ENCODE measurements at places on chromosomes 2 and 18.

DNA sequence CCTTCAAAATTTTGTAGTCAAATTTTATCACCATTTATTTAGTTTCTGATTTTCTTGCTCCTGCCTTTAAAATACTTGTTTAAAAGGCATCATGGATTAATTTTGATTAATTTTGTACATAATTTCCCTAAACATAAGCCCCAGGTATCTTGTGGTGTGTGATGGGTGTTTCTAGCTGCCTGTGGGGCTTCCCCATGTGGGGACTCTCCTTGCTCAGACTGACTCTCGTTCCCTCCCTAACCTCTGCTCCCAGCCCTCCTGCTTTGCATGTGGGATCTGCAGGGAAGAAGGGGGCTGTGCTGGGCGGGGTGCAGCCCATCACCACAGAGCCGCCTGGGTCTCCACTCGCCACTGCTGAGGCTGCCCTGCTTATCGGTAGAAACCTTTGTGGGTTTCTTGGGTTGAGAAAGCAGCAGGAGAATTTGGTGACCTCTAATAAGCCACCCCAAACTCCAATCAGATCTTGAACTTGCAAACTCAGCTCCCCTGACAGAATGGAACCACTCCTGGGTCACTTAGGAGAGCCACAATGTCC, 72.5 kb downstream of the MRPS9 start:
- DNase-seq, result no peak

GRCh38 chr2:85723707-85724360, 29.7 kb downstream of the GNLY start:
- DNase-seq, result peak; percentile 87

DNA sequence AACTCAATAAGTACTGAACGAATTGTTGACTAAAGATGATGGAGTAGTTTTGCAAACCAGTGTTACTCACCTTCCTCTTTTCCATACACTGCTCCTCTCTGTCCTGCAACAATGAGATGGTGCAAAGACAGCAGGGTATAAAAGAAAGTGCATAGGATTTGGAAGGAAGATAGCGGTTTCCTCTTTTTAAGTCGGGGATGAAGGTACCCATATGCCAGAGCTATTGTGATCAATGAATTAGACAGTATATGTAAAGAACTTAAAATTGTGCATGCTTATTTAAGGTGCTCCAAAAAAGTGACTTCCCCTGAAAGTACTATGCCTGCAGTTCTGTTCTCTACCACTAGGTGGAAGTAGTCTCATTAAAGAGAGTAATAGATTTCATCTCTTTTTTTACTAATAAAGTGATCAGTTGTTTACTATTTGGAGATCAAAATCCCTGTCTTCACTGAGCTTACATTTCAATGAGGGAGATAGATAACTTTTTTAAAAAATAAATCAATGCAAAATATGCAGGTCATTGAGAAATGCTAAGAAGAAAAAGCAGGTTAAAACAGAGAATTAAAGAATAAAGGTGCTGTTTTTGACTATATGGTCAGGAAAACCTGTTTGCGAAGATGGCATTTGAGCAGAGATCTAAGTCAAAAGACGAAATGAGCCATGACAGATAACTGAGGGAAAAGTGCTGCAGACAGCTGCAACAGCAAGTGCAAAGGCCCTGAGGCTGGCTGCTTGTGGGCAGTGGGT, 339.7 kb upstream of the SLC14A2 start:
- peak; percentile 16 for DNase-seq

DNA sequence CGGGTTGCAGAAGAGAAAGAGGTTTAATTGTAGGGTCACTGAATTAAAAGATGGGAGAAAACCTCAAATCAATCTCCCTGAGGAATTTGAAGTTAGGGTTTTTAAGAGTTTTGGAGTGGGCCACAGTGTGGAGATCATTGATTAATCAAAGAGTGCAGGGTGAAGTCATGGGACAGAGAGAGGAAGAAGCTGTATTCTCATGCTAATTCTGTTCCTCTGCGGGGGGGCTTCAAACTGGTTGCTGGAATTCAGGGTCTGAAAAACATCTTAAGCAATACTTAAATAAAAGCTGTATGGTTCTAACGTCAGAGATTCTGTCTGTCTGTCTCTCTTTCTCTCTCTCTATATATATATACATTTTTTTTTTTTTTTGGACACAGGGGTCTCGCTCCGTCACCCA, 169.8 kb upstream of the SPATS2L start:
- DNase-seq, result no peak

GRCh38 chr2:220163486-220163885, 536.1 kb downstream of the SLC4A3 start:
- peak; percentile 22 for DNase-seq

DNA sequence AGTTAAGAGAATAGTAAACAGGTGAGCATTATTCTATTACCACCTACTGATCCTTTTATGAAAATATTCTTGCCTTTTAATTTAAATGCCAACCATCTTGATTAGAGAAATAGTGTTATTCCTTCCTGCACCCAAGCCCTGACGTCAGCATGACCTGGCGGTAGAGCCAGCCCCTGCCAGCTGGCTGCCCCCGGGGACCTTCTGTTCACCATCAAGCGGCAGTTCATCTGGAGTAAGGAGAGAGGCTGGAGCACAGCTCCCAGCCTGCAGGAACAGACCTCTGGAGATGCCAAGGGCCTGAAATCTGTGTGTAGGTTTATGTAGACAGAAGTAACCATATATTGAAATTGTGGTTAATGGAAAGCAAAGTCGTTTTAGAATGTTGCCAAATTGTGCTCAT, 171.8 kb downstream of the GBX2 start:
- DNase-seq, result no peak

GRCh38 chr18:48956356-48956755, 5.6 kb upstream of the SMAD7 start:
- peak; percentile 88 for DNase-seq

- peak; percentile 91 for DNase-seq
Observed at GRCh38 chr18:73848656-73849055, 299.0 kb downstream of the FBXO15 start.

- no peak for DNase-seq
Observed at GRCh38 chr18:74430806-74431571, 26.1 kb downstream of the DIPK1C start.

- no peak for DNase-seq
Observed at GRCh38 chr2:219429958-219430606, 4.6 kb upstream of the SPEG start.

- DNase-seq, result no peak
Observed at GRCh38 chr2:225456619-225457260, 57.2 kb downstream of the NYAP2 start.

DNA sequence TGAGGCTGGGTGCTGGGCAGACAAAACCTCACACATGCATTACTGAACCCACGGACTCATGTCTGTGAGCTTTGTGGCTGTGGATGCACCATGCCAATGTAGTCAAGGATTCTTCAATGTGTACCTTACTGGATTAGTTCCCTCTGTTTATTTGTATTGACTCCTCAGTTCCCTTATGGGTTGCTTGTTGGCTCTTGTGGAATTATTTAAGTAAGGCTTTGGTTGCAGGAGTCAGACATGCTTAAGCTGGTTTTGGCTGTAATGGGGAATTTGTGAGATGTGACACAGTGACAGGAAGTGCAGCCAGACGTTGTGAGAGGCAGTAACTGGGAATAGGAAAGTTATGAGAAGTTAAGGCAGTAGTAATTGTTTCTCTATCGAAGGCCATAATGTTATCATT, 13.6 kb upstream of the IL1RN start:
- peak; percentile 11 for DNase-seq

DNA sequence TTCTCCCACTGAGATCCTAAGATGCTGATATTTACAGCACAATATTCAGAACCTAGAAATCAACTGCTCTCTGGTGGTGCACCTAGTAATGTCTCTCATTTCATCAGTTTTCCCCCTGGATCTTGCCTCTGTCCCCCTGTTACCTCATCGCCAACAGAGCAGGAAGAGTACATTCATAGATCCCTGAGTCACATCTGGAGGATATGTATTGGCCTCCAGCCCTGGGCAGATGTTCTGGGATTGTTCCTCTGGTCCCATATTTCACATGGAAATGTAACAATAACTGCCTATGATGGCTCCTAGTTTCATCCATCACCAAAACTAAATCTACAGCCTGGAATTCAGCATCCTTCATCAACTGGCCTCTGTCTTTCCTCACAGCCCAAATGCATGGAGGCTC, 278.8 kb upstream of the SLC14A2 start:
- no peak for DNase-seq

DNA sequence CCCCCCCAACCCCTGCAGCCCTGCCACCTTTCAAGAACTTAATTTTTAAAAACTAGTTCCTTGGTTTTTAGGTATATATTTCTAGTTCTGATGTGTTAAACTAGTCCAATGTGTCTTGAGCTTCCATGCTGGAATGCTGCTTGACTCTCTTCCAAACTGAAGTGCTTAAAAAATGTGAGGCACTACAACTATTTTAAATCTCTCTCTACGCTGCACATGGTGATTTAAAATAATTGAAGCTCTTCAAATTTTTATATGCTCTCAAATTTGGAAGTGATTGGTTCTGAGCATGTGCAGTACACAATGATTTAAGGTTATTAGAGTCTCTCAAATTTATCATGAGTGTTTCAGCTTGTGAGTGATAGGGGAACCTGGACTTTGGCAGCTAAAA, 192.6 kb upstream of the ZEB2 start:
- peak; percentile 75 for DNase-seq

DNA sequence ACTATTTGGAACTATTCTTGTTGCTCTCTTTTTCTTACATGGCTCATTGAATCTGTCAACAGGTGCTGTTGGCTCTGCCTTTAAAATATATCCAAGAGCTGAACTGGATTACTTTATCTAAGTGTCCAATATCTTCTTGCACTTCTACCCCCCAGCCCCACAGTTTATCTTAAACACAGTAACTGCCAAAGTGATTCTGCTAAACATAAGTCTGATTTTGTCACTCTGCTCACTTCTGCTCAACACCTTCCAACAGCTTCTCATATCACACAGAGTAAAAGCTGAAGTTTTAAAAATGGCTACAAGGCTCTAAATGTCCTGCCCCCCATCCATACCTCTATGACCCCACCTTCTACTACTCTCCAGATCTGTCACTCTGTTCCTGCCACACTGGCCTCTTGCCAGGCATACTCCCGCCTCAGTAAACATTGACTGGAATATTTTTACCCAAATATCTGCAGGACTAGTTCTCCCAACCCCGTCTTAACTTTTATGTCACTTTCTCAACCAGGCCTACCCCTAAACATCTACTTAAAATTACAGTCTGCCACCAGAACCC, 130.7 kb downstream of the CCDC148 start:
- no peak for DNase-seq

DNA sequence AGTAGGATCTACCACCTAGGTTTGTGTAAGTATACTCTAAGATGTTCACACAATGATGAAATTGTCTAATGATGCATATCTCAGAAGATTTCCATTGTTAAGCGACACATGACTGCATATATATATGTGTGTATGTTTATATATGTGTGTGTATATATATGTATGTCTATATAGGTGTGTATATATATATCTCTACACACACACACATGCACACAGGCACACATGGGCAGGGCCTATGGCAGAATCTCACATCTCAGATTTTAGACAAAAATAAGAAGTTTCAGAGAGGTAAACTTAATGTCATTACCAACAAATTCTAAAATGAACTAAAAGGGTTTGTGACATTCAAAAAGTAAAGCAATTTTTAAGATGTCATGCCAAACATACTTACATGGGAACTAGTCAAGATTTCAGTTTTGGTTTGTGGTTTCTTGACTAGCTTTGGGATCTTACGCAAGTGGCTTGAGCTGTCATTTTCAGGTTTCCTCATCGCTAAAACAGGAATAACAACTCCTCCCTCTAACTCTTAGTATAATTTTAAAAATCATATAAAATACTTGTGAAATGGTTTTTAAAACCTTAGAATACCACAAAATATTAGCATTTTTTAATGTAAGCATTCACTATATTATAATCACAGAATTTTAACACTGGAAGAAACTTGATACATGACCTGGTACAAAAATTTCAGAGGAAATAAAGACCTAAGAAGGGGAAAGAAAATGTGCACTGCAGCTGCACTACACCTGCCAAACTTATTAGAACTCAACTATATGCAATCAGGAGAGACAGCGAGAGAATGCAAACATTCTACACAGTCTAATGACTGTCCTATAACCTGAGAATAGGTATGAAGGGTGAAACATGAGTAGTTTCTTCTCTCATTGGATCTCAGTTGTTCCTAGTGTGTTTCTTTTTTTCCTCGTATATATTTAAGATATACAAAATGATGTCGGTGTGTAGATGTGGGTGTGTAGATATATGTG, 75.7 kb downstream of the TTC21B start:
- DNase-seq, result peak; percentile 66

DNA sequence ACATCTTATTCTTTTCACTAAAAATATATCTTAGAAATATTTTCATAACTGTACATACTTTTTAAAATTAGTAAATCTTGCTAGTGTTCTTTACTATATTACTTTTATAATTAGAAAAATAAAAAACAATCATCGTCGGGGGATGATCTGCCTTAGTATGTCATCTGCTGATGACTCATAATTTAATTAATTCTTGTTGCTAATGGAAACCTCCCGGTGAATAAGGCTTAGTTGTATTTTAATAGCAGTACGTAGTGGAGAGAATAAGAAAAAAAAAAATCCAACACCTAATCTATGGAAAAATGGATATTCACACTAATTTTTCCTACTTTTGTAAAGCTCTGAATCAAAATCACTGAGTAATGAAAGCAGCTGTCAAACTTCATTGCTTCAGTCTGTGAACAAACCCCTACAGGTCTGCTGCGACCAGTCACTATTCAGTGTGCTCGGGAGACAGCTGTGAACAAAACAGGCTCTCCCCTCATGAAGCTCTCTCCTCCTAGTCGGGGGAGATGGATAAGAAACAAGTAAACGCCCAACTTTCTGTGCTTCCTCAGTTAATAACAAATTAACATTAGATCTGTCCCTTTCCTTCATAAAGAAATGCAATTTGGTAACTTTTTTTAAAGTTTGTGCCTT, 97.4 kb upstream of the UPP2 start:
- peak; percentile 40 for DNase-seq

All from EH (cell line).